Fibroblast of skin of back (primary cell): ENCODE measurements at places on chromosomes 12 and 14.

GRCh38 chr14:98404811-98405210, 867.2 kb downstream of the BCL11B start:
- DNase-seq: no peak

DNA sequence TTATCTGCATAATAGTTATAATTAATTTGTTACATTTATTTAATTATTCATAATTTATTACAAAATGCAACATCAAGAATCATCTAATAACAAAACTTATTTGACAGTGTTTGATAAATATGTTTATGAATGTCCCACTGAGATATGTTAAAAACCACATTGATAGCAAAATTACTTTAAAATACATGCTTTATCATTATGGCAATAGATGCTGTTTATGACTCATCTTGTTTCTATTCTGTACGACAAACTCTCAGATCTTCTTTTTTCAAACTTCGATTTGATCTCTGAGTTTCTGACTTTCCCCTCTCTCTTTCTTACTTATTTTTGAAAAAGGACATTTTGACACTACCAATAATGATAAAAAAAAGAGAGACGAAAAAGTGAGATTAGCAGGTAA, 56.8 kb upstream of the LRRK2 start:
- no peak for DNase-seq

DNA sequence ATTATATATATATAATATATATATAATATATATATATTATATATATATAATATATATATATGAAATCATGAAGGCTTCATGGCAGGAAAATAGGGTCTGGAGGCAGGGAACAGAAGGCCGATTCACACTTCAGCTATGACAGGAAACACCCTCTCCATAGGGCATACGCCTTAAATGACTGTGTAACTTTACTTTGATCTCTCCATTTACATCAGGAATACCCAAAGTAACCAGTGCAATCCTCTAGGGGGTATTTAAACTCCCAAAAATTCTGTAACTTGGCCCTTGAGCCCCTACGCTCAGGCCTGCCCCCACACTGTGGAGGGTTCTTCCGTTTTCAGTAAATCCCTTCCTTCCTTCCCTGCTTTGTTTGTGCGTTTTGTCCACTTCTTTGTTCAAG, 40.4 kb upstream of the PPP2R5C start:
- no peak for DNase-seq

- DNase-seq: no peak
Measured at GRCh38 chr12:11660624-11661023, 11.2 kb downstream of the ETV6 start.

GRCh38 chr12:132238884-132239283, 90.5 kb downstream of the GALNT9 start:
- no peak for DNase-seq

- DNase-seq: no peak
Measured at GRCh38 chr14:53900499-53900898, 56.1 kb downstream of the BMP4 start.

- DNase-seq: no peak
Measured at GRCh38 chr12:19238540-19238939, 109.0 kb downstream of the PLEKHA5 start.

- no peak for DNase-seq
Measured at GRCh38 chr12:52139579-52140062, 52.2 kb downstream of the KRT80 start.

GRCh38 chr12:82411546-82412230, 53.4 kb downstream of the METTL25 start:
- DNase-seq: no peak

GRCh38 chr14:94648801-94649200, 36.6 kb downstream of the SERPINA3 start:
- no peak for DNase-seq

GRCh38 chr12:53985994-53986685, 1.2 kb downstream of the HOXC10 start:
- no peak for DNase-seq

GRCh38 chr14:95466506-95466905, 49.9 kb downstream of the SYNE3 start:
- DNase-seq: no peak

GRCh38 chr12:75479963-75480461, 543 bp upstream of the GLIPR1 start:
- no peak for DNase-seq

DNA sequence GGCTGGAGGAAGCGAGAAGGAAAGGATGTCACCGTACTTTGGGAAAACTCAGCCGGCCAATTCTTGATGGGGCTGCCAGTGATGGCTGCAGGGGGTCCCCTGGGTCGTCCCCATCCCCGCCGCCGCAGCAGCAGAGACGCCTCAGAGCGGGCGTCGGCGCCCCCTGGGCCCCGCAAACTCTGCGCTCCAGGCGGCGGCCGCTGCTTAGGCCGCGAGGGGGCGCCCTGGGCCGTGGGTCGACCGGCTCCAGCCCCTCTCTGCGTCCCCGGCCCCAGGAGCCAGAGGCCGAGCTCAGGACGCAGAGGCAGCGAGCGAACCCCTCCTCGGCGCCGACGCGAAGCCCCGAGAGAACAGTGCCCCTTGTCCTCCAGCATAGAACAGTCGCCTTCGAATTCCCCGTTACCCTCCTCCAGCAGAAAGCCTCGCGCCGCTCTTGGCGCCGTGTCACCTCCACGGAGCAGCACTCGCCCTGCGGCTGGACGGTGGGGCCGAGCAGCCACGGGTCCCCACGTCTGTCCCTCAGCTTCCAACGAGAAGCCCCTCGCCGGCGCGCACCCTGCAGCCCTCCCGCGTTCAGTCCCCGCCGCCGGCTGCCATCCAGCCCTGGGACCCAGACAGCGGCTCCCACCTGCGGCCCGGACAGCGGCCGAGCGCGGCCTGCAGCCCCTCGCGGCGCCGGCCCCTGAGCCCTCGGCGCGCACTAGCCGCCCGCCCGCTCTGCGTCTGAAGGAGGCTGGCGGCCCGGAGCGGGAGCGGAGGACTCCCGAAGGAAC, 106.6 kb downstream of the PRICKLE1 start:
- DNase-seq: peak; percentile 67

DNA sequence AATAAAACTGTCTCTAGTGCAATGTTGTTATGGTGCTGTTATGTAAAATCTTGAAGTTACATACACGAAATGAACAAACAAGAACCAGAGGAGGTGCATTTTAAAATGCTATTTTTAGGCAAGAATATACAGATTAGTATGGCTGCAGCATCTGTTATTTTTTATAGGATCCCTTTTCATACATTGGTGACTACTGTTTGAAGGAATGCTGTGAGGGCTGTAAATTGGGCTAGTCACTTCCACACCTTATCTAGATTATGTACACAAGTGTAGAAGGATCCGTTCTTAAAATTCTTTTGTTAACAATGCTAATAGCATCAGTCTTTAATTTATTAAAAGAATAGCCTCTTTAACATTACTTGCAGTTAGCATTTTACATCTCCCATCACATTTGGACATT, 284.3 kb upstream of the MDGA2 start:
- DNase-seq: no peak

GRCh38 chr14:68547305-68548193, 245.3 kb downstream of the ZFP36L1 start:
- DNase-seq: peak; percentile 93

- no peak for DNase-seq
Measured at GRCh38 chr12:105085501-105085900, 1.2 kb upstream of the ALDH1L2 start.

DNA sequence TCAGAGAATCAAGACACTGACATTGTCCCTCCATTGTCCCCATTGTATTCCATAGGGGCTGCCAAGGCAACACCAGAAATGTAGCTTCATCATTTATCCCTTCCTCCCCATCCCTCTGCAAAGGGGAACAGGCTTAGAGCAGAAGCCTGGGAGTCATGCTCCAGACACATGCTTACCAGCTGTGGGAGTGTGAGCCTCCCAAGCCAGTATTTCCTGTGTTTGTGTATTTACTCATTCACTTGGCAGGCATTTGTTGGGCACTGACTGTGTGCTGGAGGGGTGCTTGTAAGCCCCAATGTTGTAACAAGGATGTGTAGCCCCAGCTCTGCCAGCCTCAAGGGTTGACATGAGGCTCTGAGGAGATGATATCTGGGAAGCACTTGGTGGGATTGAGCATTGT, 46.0 kb upstream of the TCL1A start:
- no peak for DNase-seq

GRCh38 chr12:89999699-90000505, 291.3 kb upstream of the ATP2B1 start:
- peak; percentile 87 for DNase-seq

DNA sequence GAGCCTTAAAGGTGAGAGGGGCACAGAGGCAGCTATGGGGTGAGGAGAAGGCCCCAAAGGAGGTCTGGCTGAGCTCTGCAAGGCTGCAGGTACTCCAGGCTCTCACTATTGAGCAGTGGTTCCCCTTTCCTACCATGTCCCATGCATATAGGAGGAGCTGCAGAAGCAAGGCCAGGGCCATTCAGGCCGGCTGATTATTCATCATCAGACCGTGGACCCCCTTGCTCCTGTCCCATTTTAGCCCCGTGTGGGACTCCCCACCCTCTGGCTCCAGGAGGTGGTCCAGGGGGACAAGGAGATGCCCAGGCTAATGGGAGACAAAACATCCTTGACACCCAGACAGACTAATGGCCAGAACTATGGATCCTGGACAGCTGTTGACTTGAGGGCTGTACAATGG, 3.1 kb downstream of the GPD1 start:
- no peak for DNase-seq

DNA sequence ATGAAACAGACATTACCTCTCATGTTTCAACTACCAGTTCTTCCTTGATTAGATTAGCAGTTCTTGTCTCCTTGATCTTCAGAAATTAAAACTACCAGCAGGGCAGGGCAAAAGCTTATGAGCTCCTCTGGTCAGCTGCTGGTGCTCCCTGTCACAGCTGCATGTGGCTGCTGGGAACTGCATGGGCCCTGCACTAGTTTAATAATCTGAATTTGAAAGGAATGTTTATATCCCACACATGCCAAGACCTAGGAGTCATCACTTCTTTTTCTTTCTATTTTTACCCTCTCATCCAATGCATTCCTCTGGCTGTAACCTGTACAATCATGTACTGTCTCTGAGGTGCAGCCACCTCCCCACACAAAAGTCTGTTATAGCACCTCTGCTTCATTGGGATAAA, 73.9 kb downstream of the ARMH4 start:
- DNase-seq: peak; percentile 89

- no peak for DNase-seq
Measured at GRCh38 chr14:36659010-36659821, 2.4 kb upstream of the PAX9 start.

- DNase-seq: no peak
Measured at GRCh38 chr12:56258820-56259183, 618 bp upstream of the ANKRD52 start.

GRCh38 chr12:76290963-76291859, 57.0 kb downstream of the BBS10 start:
- DNase-seq: no peak
